AG04450 (cell line): ENCODE measurements at places on chromosomes 11 and 22.

DNA sequence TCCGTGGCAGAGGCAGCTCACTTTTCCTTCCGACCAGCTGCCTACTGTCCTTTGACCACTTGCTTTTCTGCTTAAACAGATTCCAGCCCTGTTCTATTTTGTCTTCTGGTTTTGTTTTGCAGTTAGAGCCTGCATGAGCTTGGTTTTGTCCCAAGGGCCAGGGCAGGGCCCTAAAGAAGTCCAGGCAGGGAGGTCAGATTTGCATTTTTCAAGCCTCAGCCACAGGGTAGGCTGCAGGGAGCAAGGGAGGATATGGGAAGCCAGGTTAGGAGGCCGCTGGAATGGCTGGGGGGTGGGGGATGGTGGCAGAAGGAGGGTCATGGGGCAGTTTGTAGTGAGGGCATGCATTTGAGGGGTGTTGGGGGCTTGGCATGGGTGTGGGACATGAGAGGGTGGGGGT, 23.1 kb downstream of the FADD start:
- no peak for DNase-seq

DNA sequence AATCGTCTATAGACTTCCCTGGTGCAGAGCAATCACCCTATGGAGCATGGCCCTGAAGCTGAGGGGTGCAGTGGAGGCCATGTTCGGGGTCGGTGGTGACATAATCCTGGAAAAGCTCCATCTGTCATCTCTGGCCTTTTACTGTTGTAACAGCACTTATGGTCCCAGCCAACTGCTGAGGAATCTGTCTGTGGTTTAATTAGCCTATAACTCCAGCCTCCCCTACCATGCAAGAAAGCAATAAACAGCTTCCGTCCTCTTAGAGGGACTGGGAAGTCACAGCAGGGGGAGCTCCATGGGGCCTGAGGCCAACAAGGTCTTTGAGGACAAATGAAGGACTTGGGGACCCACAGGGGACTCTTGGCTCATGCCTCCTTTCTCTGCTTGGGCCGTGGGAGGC, 159.1 kb upstream of the NECTIN1 start:
- DNase-seq = no peak

DNA sequence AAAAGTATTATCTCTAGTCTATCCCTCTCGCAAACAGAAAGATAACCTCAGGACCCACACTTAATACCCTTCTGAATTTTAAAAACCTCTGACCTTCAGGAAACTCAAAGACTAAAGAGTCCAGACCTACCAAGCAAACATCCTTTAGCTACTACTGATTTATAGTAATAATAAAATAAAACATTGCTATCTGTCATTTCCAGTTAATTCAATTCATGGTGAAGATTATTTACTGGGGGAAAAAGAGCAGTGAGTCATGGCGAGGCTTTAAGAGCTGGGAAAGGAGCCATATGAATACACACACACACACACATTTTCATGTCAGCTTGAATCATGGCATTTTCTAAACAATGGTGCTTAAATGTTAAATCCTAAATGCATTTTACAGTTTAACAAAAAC, 87.1 kb downstream of the FAM76B start:
- DNase-seq = peak; percentile 63

DNA sequence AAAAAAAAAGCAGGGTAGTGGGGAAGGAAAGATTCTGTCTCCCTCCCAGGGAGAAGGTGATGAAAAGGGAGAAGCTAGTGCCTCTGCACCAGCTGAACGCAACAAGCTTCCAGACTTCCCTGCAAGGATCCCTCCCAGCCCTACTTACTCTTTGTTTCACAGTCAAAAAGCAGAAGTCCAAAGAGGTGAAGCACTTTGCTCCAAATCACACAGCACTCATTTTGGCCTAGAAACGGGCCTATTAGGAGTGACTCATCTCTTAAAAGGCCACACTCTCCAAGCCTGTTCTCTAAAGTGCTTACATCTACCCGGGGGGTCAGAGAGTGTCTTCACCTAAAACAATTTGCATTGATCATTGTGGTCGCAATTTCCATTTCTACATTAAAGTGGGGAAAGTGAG, 17.7 kb upstream of the GRK3 start:
- no peak for DNase-seq

GRCh38 chr11:57935402-57936049, 88.2 kb upstream of the OR9Q1 start:
- no peak for DNase-seq

DNA sequence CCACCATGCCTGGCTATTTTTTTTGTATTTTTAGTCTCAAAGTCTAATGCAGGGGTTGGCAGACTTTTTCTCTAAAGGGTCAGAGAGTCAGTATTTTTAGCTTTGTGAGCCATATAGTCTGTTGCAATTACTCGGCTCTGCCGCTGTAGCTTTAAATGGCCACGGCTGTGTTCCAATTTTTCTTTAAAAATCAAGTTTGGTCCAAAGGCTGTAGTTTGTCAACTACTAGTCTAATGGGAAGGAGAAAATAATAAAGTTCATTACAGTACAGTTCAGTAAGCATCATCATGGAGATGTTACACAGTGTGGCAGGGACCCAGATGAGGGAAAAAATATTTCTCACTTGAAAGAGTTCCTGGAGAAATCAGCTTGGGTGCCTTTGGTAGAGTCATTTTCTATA, 107.6 kb downstream of the CSNK2A3 start:
- DNase-seq = no peak

DNA sequence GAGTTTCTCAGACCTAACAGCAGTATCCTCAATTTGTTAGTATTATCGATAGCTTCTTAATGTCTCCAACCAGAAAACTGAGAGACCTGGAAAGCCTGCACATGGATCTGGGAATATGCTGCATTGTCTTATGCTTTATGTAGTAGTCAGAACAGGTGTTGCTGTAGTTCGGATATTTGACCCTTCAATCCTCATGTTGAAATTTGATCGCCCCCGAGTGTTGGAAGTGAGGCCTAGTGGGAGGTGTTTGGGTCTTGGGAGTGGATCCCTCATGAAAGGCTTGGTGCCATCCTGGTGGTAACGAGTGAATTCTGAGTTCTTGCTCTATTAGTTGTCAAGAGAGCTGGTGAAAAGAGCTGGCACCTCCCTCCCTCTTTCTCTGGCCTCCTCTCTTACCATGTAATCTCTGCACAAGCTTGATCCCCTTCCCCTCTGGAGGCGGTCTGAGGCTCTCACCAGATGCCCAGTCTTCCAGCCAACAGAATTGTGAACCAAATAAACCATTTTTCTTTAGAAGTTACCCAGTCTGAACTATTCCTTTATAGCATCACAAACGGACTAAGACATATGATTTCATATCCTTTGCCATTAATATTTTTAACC, 227.1 kb downstream of the DDX10 start:
- DNase-seq = no peak

- DNase-seq = no peak
Observed at GRCh38 chr11:65558002-65558929, at the start of gene LTBP3. Gene LTBP3, minus strand, starts transcription at chr11:65558359. Its CDS starts 400 bp downstream, at chr11:65557959.

GRCh38 chr22:29574762-29575450, 6.0 kb downstream of the NIPSNAP1 start:
- no peak for DNase-seq

GRCh38 chr11:36044636-36045035, 100.8 kb downstream of the LDLRAD3 start:
- DNase-seq = no peak

- peak; percentile 8 for DNase-seq
Observed at GRCh38 chr22:31556627-31557203, 60.4 kb downstream of the SFI1 start.

GRCh38 chr11:106727256-106727655, 291.0 kb downstream of the GUCY1A2 start:
- DNase-seq = no peak

GRCh38 chr22:17097062-17097461, 12.3 kb downstream of the IL17RA start:
- DNase-seq = no peak

- no peak for DNase-seq
Observed at GRCh38 chr11:19905280-19905853, 192.7 kb downstream of the NAV2 start.

- DNase-seq = peak; percentile 23
Observed at GRCh38 chr11:3165152-3165705, at the start of gene OSBPL5. Gene OSBPL5, minus strand, starts transcription at chr11:3165310. Its CDS starts 36,162 bp downstream, at chr11:3129148.

DNA sequence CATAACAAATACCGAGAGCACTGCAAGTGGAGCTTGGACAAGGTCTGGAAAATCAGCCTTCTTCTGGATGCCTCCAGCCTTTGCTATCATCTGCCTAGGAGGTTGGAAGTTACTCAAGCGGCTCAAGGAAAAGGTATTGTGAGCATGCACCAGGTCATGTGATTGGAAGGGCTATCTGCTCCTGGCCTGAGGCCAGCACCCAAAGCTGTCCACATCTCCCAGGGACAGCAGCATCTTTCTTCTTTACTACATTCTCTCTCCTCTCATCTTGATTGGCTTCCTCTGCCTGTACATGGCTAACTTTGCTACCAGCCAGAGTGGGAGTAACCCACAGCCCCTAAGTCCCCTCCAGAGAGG, 44.2 kb upstream of the AMPD3 start:
- DNase-seq = no peak

DNA sequence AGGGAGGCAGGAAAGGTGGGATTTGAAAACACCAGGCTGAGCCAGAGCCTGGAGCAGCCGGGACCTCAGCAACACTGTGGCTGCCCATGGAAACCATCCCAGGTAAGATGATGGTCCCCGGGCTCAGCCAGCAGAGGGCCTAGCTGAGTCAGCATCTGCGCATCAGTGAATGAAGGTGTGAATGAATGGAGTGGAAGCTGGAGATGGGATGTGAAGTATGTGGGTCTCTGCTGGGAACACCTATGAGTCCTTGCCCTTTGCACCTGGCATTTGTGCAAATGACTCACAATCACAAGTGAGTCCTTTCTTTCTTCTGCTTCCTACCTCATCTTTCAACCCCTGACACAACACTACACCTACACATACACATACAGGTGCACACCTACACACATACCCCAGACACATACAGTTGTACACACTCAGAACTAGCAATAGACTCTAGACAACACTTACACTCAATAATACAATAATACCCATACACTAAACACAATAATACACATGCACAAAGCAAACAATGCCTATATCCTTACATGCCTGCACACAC, 62.8 kb upstream of the PRDM11 start:
- no peak for DNase-seq

GRCh38 chr11:47220401-47220821, 5.6 kb downstream of the DDB2 start:
- DNase-seq = no peak

- no peak for DNase-seq
Observed at GRCh38 chr11:36352922-36353321, 56.8 kb downstream of the PRR5L start.

DNA sequence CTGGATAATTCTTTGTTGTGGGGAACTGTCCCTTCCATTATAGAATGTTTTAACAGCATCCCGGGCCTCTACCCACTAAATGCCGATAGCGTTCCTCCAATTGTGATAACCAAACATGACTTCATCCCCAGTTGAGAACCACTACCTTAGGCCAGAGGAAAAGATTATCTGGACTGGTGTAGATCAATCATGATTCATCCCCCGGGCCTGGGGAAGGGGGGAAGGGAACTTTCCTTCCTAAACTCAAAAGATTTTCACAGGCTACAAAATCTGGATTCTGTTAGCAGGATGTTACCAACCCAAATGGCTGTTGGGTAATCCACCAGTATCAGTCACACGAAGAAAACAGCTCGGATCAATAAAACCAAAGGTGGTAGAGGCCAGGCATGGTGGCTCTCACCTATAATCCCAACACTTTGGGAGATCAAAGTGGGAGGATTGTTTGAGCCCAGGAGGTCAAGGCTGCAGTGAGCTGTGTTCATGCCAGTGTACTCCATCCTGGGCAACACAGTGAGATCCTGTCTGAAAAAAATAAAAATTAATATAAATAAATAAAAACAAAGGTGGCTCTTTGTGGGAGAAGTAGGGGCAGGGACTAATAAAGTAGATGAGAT, 10.1 kb downstream of the CTR9 start:
- no peak for DNase-seq
